ENCODE measurements at places on chromosomes 2 and 18. TPM values are rescaled to one million over a fixed set of nuclear protein-coding genes. Genes with fewer than 3 reads are reported as not detected.

- H3K4me1 ChIP-seq = no peaks in the 10 kb centered on the region
- DNase-seq = no peak
- no peak overlapping the region for H3K27ac ChIP-seq
Observed at GRCh38 chr18:63924551-63924950, 16.8 kb downstream of the SERPINB10 start.

GRCh38 chr18:31513189-31513935 is 15.4 kb downstream of the DSG2 start:
- H3K27ac ChIP-seq = no peak overlapping the region
- H3K4me3 ChIP-seq = no peak overlapping the region
- no peaks in the 10 kb centered on the region for H3K27me3 ChIP-seq
- no peak for DNase-seq
- no peaks in the 10 kb centered on the region for H3K36me3 ChIP-seq
- no peaks in the 10 kb centered on the region for H3K4me1 ChIP-seq

- peaks cover 36% of the 10 kb centered on the region for H3K4me1 ChIP-seq
- peaks cover 20% of the 10 kb centered on the region for H3K27me3 ChIP-seq
- no peak for DNase-seq
- no peak overlapping the region for H3K4me3 ChIP-seq
Observed at GRCh38 chr2:177172034-177172880, 40.3 kb upstream of the HNRNPA3 start.

- no peak for DNase-seq
- H3K4me1 ChIP-seq = no peaks in the 10 kb centered on the region
- no peak overlapping the region for H3K27ac ChIP-seq
Observed at GRCh38 chr18:493986-494983, 6.2 kb downstream of the COLEC12 start.

DNA sequence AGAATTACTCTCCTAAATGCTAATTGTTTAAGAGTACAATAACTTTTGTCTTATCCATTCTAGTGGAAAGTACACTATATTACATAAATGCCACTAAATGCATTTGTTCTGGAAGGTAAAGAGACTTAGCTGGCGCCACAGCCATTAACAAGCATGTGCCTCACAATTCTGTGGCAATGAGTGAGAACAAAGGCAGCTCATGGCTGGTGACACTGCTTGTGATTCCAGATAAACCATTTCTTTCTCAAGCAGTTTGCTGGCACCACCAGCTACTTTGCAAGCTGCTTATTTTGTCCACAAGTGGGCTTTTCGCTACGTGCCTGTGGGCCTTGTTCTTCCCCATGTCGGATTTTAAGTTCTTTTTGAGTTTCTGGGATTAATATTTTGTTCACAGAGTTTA is 147.6 kb upstream of the SMAD7 start:
- no peaks in the 10 kb centered on the region for H3K27me3 ChIP-seq
- H3K27ac ChIP-seq = no peak overlapping the region
- no peak overlapping the region for H3K4me3 ChIP-seq
- no peaks in the 10 kb centered on the region for H3K36me3 ChIP-seq

DNA sequence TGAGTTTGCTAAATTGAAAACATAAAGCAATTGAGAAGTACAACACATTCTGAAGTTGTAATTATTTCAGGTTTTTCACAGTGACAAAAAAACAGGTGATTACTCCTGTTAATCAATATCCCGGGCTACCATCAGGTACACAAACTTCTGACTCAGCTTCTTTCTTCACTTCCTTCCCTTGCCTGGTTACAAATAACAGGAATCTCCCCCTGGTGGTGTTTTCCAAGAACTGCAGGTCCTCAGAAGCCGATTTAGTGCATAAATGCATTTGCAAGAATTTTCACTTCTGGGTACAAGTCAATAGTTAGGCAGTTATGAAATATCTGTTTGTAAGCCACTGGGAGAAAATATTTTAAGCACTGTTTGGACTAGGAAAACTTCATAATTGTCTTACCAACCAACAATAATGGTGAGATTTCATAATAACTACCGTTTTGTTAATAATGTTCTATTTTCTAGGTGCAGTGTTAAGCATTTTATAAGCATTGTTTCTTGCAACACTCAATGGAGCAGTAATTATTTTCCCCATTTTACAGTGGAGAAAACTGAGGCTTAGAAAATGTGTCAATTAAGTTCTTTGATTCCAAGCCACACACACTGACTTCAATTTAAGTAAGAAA is 12.4 kb upstream of the GMCL1 start:
- H3K27ac ChIP-seq = no peak overlapping the region
- peaks cover 20% of the 10 kb centered on the region for H3K36me3 ChIP-seq
- H3K4me3 ChIP-seq = no peak overlapping the region
- H3K27me3 ChIP-seq = no peaks in the 10 kb centered on the region
- H3K4me1 ChIP-seq = peaks cover 4% of the 10 kb centered on the region
- no peak for DNase-seq

- H3K36me3 ChIP-seq = no peaks in the 10 kb centered on the region
- H3K4me3 ChIP-seq = no peak overlapping the region
- H3K27me3 ChIP-seq = peaks cover 43% of the 10 kb centered on the region
- H3K27ac ChIP-seq = no peak overlapping the region
- no peaks in the 10 kb centered on the region for H3K4me1 ChIP-seq
Observed at GRCh38 chr2:170425281-170425751, 247.4 kb downstream of the MYO3B start.

- no peaks in the 10 kb centered on the region for H3K36me3 ChIP-seq
- no peak overlapping the region for H3K27ac ChIP-seq
- no peak for DNase-seq
- H3K4me1 ChIP-seq = no peaks in the 10 kb centered on the region
Observed at GRCh38 chr18:11761553-11761952, 72.5 kb downstream of the GNAL start.

DNA sequence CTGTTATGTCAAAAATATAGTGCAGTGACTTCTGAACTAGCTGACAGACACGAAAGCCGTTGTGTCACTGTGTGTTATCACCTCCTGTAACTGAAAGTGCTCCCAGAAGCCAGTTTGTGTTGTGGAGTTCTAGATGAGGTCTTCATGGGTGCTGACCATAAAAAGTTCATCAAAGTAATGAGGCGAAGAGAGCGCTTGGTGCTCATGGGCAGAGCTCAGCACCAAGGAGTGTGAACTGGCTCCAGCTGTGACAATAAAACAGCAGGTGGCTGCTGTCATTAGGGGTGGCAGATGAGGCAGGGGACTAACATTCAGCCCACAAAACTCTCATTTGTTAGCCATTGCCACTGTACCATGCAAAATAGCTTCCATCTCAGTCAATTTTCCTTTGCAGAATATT is 151.1 kb downstream of the ZNF407 start:
- H3K4me3 ChIP-seq = no peak overlapping the region
- no peak overlapping the region for H3K27ac ChIP-seq
- H3K36me3 ChIP-seq = peaks cover 5% of the 10 kb centered on the region

DNA sequence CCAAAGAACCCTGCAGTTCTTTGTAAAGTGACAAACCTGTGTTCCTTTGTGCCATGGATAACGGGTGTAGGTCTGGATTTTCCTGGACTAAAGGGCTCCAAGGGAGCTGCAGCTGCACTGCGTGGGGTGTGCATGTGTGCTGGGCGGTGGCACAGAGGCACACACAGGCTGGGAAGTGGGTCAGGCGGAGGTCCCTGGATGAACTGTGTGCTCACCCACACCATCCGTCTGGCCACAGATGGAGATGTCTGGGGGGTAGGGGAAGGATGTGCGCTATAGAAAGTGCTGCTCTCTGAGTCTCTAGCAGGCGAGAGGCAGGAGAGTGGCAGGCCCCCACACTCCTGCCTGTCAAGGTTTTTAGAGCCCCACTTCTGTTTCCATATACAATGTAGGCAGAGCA is 137.2 kb downstream of the LOXHD1 start:
- no peaks in the 10 kb centered on the region for H3K36me3 ChIP-seq
- H3K27me3 ChIP-seq = no peaks in the 10 kb centered on the region
- DNase-seq = no peak

GRCh38 chr2:181985632-181986205 is at the start of gene PPP1R1C:
Gene PPP1R1C, plus strand, starts transcription at chr2:181985853. Its CDS starts 258 bp downstream, at chr2:181986111.
- no peaks in the 10 kb centered on the region for H3K36me3 ChIP-seq
- DNase-seq = no peak
- H3K4me3 ChIP-seq = no peak within 1 kb of the TSS
- H3K27ac ChIP-seq = no peak within 1 kb of the TSS

DNA sequence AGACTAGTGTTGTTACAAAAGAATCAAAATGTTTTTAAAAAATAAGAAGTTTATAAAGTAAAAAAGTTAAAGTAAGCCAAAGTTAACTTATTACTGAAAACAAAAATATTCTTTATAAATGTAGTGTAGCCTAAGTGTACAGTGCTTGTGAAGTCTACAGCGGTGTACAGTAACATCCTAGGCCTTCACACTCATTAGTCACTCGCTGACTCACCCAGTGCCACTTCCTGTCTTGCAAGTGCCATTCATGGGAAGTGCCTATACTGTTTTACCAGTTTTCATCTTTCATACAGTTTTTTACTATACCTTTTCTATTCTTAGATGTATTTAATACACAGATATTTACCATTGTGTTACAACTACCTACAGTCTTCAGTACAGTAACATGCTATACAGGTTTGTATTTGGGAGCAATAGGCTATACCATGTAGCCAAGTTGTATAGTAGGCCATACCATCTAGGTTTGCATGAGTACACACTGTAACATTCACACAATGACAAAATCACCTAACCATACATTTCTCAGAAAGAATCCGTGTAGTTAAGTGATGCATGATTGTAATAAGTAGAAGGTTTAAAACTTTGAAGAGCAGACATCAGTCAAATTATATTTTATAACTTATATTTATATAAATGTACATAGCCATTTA is 13.4 kb downstream of the SERPINB7 start:
- no peak for DNase-seq
- H3K4me3 ChIP-seq = no peak overlapping the region
- peaks cover 4% of the 10 kb centered on the region for H3K27me3 ChIP-seq
- H3K36me3 ChIP-seq = no peaks in the 10 kb centered on the region
- no peak overlapping the region for H3K27ac ChIP-seq

- no peaks in the 10 kb centered on the region for H3K27me3 ChIP-seq
- no peaks in the 10 kb centered on the region for H3K36me3 ChIP-seq
- no peaks in the 10 kb centered on the region for H3K4me1 ChIP-seq
- DNase-seq = no peak
- H3K4me3 ChIP-seq = no peak overlapping the region
Observed at GRCh38 chr2:21819454-21819853, 695.7 kb downstream of the TDRD15 start.

DNA sequence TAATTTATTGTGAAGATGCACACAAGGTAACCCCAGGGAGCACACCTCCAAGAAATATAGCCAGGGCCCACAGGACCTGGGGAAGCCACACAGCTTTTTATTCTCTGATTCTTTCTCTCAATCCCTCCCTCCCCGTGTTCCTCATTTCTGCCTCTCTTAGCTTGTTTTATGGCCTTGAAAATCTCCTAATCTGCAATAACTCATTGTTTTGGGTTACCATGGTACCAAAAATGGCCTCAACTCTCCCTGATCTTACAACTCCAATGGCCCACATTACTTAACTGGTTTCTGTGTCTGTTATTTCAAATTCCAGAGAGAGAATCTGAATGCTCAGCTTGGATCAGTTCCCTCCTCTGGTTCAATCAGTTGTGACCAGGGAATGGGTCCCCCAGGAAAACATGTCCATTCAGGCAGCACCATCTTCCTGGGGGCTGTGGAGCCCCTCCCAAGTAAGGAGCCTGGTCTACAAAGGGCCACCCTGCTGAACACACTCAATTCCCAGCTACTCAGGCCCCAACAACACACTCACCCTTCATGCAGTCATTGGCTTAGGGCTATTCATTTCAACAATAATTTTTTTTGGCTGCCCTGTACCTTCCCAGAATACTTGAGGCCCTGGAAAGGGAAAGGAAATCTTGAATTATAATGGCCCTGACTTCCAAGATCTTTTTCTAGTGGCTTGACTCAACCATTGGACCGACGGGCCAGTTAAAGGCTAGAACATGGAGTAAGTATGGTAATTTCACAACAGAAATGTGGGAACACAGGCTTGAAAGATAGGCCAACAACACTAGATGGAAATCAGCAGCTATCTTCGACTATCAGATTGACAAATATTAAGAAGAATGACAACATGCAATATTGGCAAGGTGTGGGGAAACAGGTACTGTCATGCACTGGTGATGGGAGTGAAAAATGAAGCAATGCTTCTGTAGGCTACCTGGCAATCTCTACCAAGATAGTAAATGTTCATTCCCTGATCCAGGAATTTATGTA is 41.6 kb upstream of the ST3GAL5 start:
- peaks cover 3% of the 10 kb centered on the region for H3K36me3 ChIP-seq
- no peak overlapping the region for H3K27ac ChIP-seq
- H3K27me3 ChIP-seq = no peaks in the 10 kb centered on the region
- H3K4me3 ChIP-seq = no peak overlapping the region
- peaks cover 36% of the 10 kb centered on the region for H3K4me1 ChIP-seq

- H3K27ac ChIP-seq = peak overlapping the region; percentile 60
- DNase-seq = peak; percentile 54
- H3K4me3 ChIP-seq = peak overlapping the region; percentile 83
- peaks cover 48% of the 10 kb centered on the region for H3K27me3 ChIP-seq
- peaks cover 3% of the 10 kb centered on the region for H3K4me1 ChIP-seq
Observed at GRCh38 chr18:70289351-70290312, 787 bp downstream of the SOCS6 start.

GRCh38 chr18:79504034-79504433 is 108.3 kb downstream of the NFATC1 start:
- H3K36me3 ChIP-seq = peaks cover 27% of the 10 kb centered on the region
- peaks cover 33% of the 10 kb centered on the region for H3K4me1 ChIP-seq
- H3K27ac ChIP-seq = peak overlapping the region; percentile 52
- no peak overlapping the region for H3K4me3 ChIP-seq
- H3K27me3 ChIP-seq = no peaks in the 10 kb centered on the region

GRCh38 chr2:241351640-241352031 is 4.4 kb upstream of the FARP2 start:
- no peak overlapping the region for H3K27ac ChIP-seq
- peaks cover 3% of the 10 kb centered on the region for H3K4me1 ChIP-seq
- no peak for DNase-seq
- peaks cover 12% of the 10 kb centered on the region for H3K36me3 ChIP-seq
- no peak overlapping the region for H3K4me3 ChIP-seq
- no peaks in the 10 kb centered on the region for H3K27me3 ChIP-seq

The KIF3C gene
- 12.8 TPM for total RNA-seq

The AQP4 gene
- total RNA-seq = not detected

The TYW5 gene
- total RNA-seq = 10.0 TPM

The GCKR gene
- total RNA-seq = not detected

All from activated naive CD8-positive, alpha-beta T cell treated with anti-CD3 and anti-CD28 coated beads, Interleukin-2, amount 10 ng/mL, durations not matched to agents 7 days and 5 days (primary cell).